ENCODE measurements at places on chromosomes 4 and X.

DNA sequence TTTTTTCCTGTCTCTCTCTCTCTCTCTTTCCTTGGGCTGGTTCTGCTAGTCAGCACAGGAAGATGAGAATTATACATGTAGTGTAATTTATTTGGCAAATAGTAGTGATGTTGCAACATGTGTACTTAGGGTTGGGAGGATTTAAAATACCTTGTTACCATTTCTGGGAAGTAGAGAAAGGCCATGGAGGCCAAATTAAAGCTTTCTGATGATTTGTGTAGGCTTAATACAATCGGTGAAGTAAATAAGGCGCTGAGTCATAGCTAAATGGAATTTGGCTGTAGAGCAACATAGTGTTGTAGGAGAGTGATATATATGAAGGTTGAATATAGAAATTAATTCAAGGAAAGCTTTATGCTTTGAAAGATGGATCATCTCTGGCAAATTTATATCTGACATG lies 295.3 kb downstream of the GRID2 start:
- DNase-seq: no peak

- no peak for DNase-seq
Measured at GRCh38 chr4:37243722-37244582, 591 bp upstream of the NWD2 start.

GRCh38 chrX:150005027-150005426 lies 66.7 kb upstream of the EOLA2 start:
- no peak for DNase-seq

- peak; percentile 46 for DNase-seq
Measured at GRCh38 chrX:40267334-40268187, 169.8 kb upstream of the BCOR start.

DNA sequence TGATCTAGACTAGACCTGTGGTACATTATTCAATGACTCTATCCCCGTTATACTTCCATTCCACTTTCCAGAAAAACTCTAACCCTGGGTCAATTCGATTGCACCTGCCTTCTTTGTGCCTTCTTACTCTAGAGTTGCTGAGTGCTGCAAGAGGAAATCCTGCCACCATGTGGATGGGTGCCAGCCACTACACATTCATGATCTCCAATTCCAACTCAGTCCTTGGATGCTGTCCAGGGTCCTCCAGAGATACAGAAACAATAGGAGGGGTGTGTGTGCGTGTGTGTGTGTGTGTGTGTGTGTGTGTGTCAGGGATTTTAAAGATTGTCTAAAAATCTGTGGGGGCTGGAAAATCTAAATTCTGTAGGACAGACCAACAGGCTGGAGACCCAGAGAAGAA lies 42.9 kb upstream of the INTS6L start:
- peak; percentile 6 for DNase-seq

GRCh38 chrX:10310511-10310910 lies 153.7 kb downstream of the CLCN4 start:
- no peak for DNase-seq

DNA sequence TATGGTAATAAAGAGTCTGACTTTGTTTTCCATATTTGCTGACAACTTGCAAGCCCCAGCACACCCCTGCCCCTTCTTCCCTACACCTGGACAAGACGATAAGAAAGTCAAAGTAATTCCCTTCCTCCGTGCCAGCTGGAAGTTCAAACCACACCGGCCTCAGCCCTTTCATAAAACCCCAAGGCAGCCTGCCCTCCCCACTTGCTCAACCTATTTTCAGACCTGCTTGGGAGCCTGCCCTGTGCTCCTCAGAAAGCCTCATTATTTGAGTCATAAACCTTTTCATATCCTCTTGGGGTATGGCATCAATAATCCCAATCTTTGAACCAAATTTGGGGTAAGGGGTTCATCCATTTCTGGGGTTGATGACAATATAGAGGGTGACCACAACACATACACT lies 29.5 kb downstream of the NIPAL1 start:
- no peak for DNase-seq

- DNase-seq: no peak
Measured at GRCh38 chr4:131430302-131430701, 1718.8 kb upstream of the PCDH10 start.

- DNase-seq: no peak
Measured at GRCh38 chr4:52110171-52110570, 59.1 kb downstream of the SPATA18 start.

DNA sequence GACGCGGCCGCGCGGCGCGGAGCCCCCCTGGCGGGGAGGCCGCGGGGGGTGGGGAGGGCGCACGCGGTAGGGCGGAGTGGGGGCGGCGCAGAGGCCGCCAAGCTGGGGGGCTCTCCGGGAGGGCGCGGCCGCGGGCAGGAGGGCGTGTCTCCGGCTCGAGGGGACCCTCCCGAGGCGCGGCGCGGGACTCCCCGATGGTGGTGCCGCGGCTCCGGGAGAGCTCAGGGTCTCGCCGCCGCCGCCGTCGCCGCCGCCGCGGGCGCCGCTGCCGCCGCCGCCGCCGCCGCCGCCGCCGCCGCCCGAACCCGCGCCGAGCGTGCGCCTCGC lies 165 bp upstream of the PTCHD1 start:
- DNase-seq: no peak

DNA sequence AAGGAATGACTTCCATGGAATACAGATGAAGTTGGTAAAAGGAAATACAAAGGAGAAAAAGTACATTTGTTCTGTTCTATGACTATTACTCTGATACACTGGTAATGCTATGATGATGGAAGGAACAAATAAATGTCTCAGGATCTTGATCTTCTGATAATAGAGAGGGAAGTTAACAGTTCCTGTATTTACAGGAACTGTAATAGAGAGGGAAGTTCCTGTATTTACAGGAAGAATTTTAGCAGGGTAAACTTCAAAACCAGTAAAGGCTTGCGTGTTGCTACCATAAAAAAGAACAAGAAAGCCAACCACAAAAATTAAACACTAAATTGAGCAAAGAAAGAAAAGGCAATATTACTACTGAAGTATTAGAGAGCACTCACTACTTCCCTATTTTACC lies 91.7 kb upstream of the HPGD start:
- DNase-seq: no peak

DNA sequence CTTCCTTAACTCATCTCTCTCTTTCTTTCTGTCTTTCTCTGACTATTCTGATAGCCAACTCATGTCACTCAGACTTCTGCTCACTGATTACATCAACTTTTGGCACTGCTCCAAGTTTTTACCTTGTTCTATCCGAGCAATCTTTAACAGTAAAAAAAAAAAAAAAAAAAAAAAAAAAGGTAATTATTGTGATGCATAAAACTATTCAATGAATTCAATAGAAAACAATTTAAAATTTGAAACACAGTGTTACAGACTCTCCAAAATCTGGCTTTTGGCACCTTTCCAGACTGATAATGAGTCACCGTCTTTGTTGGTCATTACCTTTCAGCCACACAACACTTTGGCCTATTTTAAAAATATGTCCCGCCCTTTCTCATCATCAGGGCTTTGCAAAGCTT lies 229.5 kb downstream of the GALNTL6 start:
- no peak for DNase-seq

GRCh38 chrX:82141942-82142341 lies 940.0 kb downstream of the SH3BGRL start:
- DNase-seq: no peak

DNA sequence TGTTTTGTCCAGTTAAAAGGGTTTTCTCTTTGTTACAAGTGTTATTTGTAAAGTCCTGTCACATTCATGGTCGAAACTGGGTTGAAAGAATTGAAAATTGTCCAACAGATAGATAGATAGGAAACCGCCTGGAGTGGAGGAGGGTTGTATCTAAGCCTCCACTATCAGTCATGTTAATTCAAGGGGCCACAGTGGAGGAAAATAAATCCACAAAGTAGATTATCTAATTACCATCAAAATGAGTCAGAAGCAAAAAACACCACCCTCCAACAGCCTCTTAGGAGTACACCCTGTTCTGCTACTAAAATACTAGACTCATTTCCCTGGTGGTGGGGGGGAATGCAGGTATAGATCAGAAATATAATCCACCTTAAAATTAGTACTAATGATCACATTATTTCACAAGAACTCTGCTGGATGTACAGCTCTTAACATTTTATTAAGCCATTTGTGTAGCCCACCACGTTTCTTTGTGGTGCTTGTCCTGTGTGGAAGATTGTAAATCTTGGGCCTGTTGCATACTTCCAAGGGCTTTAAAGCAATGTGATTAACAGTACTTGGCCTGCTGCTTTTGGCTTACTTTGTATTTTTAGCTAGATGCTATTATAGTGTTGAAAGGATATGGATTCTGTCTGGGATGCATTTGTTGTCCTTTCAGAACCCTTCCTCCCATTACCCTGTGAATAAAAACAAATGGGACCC lies 26.8 kb downstream of the RBBP7 start:
- DNase-seq: no peak

DNA sequence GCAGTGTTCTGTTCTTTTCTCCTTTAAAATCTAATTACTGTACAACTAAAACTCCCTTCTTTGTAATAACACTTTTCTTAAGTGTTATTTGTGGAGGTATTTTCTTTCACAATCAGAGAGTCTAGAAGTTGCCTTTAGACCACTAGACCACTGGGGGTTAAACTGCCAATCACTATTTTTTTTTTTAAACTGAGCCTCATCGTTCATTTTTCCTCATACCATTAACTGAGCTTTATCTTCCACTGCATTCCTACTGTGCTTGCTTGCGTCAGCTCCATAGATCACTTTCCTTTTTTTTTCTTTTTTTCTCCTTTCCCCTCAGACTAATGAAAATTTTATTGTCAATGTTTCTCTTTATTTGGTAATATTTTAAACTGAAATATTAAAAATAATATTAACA lies 310.6 kb downstream of the PDHA2 start:
- no peak for DNase-seq

GRCh38 chr4:134024251-134024650 lies 177.3 kb downstream of the PABPC4L start:
- no peak for DNase-seq

- DNase-seq: no peak
Measured at GRCh38 chrX:340641-341423, 22.2 kb upstream of the GTPBP6 start.

- no peak for DNase-seq
Measured at GRCh38 chr4:159169404-159170302, 66.8 kb downstream of the RAPGEF2 start.

GRCh38 chrX:12076046-12076445 lies 62.2 kb upstream of the FRMPD4 start:
- DNase-seq: no peak

DNA sequence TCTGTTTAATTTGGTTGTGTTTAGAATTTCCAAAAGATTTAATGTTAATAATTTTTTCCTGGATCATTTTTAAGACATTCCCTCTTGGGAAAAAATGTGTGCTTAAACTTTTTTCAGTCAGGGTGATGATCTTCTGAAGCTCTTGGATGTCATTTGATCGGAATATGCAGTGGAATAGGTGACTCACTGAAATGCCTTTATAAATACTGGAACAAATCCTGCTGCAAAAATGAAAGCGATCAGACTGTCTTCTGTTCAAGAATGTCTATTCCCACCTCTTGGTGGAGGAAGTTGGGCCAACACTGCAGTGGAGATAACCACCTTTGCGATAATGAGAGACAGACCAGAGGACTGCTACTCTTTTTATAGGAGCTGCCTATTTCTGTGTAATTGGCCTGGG lies 46.7 kb downstream of the LARP1B start:
- no peak for DNase-seq

- DNase-seq: no peak
Measured at GRCh38 chrX:131703646-131704045, 159.8 kb downstream of the OR13H1 start.

- no peak for DNase-seq
Measured at GRCh38 chrX:102154900-102155805, 624 bp downstream of the BEX5 start.

DNA sequence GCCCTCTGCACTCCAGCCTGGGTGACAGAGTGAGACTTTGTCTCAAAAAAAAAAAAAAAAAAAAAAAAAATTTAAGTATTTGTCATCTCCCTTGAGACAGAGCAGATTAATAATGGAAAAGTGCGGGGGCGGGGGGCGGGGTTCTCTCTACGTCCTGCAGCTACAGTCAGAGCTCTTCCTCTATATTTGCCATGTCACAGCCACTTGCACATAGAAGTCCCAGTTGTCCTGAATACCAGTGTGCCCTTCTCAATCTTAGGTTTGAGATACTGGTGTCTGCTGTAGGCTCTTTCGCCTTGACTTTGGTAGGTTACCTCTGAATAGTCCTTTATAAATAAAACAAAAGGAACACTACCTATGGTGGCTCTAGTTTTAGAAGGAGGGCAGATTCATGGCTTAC lies 237.8 kb upstream of the PGRMC2 start:
- DNase-seq: peak; percentile 38

DNA sequence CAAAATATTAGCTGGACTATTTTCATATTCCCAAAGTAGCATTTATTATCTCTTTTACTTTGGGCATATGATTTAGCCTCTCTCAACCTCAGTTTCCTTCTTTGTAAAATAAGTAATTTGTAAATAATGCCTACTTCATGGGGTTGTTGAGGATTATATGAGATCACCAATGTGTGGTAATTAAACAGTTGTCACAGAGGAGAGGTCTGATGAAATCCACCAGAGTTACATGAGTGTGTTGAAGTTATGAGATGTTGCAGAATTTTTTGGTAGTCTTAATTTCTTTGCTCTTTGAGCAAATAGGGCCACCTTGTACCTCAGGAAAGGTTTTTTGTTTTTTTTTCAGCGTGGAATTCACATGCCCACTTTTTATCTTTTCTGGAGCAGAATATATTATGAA lies 1.4 kb downstream of the COX7B start:
- DNase-seq: no peak

DNA sequence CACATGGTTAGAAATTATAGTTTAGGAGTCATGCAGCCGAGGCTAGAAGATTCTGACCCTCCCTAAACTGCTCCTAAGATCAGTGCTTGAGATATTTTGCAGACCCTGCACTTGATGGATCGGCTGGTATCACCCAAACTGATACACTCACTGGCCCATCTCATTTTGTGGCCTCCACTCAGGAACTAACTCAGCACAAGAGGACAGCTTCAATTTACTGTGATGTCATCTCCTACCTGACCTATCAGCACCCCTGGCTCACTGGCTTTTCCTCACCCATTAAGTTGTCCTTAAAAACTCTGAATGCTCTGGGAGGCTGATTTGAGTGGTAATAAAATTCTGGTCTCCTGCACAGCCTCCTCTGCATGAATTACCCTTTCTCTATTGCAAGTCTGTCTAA lies 450.9 kb downstream of the PCDH10 start:
- DNase-seq: no peak

All from SJSA1 (cell line).